Spinal cord (tissue), 10 donors: ENCODE measurements at places on chromosomes 2 and 18. TPM values are rescaled to one million over a fixed set of nuclear protein-coding genes. Genes with fewer than 3 reads are reported as not detected.

RAD51AP2 gene
- total RNA-seq: 0.69 TPM

DNA sequence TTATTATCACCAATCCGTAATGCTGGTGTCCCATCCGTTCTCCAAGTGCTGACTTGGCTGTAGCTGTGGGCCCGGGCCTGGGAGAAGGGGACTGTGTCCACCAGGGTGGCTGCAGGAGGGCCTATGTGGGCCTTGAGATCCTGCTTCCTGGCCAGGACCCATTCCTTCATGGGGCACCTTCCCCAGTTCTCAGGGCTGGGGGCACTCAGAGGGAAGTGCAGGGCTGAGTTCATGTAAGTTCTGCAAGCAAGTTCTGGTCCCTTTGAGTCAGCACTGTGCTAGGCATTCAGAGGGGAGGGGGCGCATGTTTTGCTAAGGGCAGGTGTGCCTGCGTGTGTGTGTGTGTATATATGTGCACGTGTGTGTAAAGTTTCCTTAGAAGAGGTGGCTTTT lies 94.0 kb downstream of the GLI2 start:
- no peak overlapping the region for H3K4me3 ChIP-seq
- H3K4me1 ChIP-seq: peaks cover 44% of the 10 kb centered on the region
- DNase-seq: no peak
- peaks cover 5% of the 10 kb centered on the region for H3K27me3 ChIP-seq
- H3K27ac ChIP-seq: no peak overlapping the region

DNA sequence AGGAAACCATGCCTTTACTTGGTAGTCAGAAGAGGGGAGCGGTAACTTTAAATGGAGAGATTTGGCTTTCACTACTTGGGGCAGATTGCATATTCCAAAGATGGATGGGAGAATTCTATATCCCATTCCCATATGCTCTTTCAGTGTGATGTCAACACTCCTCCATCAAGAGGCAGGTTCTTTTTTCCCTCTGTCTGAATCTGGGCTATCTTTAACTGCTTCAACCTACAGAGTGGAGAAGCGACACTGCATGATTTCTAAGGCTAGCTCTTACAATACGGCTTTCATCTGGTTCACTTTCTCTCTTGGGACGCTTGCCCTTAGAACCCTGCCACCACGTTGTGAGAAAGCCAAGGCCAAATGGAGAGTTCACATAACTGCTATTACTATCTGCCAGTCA lies 34.4 kb downstream of the SKA1 start:
- peaks cover 2% of the 10 kb centered on the region for H3K27me3 ChIP-seq
- no peaks in the 10 kb centered on the region for H3K36me3 ChIP-seq
- H3K27ac ChIP-seq: no peak overlapping the region
- H3K4me3 ChIP-seq: no peak overlapping the region
- peak; percentile 63 for DNase-seq
- peaks cover 5% of the 10 kb centered on the region for H3K4me1 ChIP-seq

DNA sequence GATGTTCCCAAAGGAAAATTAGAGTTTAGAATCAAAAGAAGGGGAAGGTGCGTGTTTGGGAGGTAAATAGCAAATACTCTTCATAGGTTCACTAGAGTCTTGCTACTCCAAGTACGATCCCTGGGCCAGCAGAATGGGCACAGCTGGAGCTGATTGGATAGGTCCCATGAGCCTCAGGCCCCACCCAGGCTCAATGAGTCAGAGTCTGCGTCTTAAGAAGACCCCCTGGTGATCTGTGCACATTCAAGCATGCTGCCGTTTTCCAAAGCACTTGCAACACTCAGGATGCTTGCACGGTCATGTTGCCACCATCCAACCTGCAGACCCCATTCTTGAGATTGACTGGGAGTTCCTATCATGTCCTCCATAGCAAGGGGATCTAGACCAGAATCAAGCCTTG lies 40.5 kb downstream of the ABCG8 start:
- no peak overlapping the region for H3K4me3 ChIP-seq
- no peaks in the 10 kb centered on the region for H3K36me3 ChIP-seq
- no peak for DNase-seq
- H3K4me1 ChIP-seq: no peaks in the 10 kb centered on the region
- no peak overlapping the region for H3K27ac ChIP-seq
- no peaks in the 10 kb centered on the region for H3K27me3 ChIP-seq

DNA sequence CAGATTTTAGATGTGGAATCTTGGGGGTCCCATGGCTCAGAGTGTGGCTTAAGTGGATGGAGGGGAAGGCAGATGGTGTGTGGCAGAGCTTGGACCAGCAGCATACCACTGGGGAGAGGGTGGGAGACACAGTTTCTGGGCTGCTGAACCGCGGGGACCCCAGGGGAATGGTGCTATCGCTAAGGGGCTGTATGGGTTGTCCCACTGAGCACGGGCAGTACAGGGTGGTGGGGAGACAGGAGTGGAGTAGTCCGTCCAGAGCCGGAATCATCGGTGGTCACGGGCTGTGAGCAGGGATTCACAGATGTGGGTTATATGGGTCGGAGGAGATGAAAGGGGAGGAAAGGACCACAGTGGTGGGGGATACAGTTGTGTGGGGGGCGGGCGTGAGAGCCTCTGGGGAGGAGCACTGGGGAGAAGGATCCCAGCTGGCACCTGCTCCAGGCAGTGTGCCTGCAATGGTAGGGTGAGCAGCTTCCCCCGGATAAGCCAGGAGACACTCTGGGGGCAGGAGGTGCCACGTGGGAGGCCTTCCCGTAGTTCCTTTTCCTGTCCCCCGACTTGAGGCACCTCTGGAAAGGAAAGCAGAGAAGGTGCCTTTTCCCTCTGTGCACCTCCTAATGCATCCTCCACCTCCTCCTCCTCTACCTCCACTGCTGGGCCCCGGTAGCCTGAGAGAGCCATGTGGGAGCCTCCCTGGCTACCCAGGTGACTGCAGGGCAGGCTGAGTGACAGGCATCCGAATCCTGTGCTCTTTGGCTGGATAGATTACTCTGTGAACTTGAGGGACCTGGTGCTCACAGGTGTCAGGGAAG lies 24.9 kb downstream of the IGFBP5 start:
- peaks cover 27% of the 10 kb centered on the region for H3K36me3 ChIP-seq
- H3K27ac ChIP-seq: no peak overlapping the region
- H3K4me3 ChIP-seq: no peak overlapping the region
- H3K4me1 ChIP-seq: peaks cover 11% of the 10 kb centered on the region
- H3K27me3 ChIP-seq: no peaks in the 10 kb centered on the region

DNA sequence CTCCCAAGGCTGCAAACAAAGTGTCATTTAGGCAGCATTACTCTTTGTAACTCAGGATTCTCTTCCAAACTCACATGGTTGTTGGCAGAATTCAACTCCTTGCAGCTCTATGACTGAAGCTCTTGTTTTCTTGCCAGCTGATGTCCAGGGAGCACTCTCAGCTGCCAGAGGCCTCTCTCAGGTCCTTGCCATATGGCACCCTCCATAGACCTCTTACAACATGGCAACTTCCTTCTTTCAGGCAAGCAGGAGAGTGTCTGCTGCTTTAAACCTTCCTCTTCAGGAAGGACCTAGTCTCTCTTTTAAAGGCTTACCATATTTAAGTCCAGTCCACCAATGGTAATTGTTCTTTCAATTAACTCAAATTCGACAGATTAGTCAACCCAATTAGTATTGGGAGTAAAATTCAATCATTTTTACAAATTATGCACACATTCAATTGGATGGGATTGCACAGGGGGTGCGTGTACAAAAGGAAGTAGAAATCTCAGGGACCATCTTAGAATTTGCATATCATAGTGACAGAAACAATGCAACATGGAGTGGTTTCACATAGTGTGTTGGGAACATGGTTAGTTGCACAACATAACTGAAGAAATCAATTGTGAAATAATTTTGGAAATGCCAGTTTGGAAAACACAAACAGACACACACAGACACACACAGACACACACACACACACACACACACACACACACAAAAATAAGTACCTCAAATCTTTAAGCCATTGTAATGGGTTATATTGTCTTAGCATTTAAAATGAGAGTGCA lies 893.5 kb upstream of the ZEB2 start:
- no peaks in the 10 kb centered on the region for H3K4me1 ChIP-seq
- H3K27me3 ChIP-seq: no peaks in the 10 kb centered on the region
- DNase-seq: no peak
- H3K27ac ChIP-seq: no peak overlapping the region

TUBA3E gene
- total RNA-seq: 0.11 TPM

DNA sequence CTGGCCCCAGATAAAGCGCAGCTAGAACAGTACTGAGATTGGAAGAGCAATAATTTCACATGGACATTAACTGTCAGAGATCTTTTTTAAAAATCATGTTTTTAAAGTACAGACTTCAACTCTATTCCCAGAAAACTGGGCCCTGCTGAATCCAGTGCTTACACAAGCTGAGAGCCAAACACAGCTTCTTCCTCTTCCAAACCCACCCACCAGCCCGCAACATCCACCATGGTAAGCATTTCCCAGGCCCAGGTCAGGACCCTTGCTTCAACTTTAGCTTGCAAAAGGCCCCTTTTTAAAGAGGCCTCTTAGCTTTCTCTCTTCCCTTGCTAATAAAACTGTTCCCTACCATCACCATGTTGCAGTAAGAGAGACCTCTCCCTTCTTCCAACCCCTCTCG lies 2.1 kb downstream of the AAK1 start:
- H3K4me3 ChIP-seq: peak overlapping the region; percentile 86
- no peaks in the 10 kb centered on the region for H3K27me3 ChIP-seq
- DNase-seq: peak; percentile 17
- H3K36me3 ChIP-seq: no peaks in the 10 kb centered on the region
- H3K4me1 ChIP-seq: peaks cover 12% of the 10 kb centered on the region

DNA sequence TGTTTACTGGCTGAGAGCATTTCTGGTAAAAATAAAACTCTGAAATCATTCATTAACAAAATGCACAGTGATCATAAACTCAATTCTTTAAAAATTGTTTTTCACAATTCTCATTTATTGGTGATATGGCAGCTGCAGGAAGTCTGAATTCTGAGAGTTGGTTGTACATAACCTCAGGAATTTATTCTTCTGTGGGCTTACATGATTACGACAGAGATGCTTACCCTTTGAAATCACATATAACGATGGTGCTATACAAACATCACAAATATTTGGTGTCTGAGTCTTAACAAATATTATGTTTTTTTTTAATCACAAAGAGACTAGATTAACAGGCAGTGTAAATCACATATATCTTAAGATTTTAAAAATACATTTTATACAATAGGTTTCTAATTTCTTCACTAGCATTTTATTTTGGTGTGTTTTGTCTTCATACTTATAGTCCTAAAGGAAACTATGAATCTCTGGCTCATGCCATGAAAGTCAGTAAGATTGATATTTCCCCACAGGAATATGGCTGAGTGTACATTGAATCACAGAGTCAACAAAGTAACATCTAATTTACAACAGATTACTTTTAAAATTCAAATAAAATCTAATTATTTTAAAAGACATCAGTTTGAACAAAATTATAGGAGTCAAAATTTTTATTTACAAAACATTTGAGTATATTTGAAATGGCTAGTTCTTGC lies 318.8 kb upstream of the THUMPD2 start:
- no peak for DNase-seq
- H3K4me3 ChIP-seq: no peak overlapping the region
- H3K27ac ChIP-seq: no peak overlapping the region
- no peaks in the 10 kb centered on the region for H3K27me3 ChIP-seq

RUFY4 gene
- total RNA-seq: 0.10 TPM

DYNC1I2 gene
- total RNA-seq: 187 TPM

DNA sequence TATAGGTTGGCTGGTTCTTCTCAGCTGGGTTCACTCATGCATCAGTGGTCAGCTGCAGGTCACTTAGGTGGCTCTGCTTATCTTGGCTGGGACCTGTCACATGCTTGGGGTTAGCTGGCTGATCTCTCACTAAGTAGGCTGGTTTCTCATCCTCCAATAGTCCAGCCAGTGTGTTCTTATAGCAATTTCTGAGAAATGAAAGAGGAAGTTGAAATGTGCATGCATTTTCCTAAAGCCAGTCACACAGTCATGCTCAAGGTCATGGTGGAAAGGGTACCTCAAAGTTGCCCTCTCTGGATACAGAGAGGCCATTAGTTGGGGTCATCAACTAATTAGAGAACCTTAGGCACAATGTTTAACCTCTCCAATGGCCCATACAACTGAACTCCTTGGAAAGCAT lies 64.4 kb downstream of the KLHL29 start:
- no peak for DNase-seq
- no peaks in the 10 kb centered on the region for H3K36me3 ChIP-seq
- H3K4me3 ChIP-seq: no peak overlapping the region
- H3K27ac ChIP-seq: peak overlapping the region; percentile 19
- H3K4me1 ChIP-seq: peaks cover 11% of the 10 kb centered on the region

DNA sequence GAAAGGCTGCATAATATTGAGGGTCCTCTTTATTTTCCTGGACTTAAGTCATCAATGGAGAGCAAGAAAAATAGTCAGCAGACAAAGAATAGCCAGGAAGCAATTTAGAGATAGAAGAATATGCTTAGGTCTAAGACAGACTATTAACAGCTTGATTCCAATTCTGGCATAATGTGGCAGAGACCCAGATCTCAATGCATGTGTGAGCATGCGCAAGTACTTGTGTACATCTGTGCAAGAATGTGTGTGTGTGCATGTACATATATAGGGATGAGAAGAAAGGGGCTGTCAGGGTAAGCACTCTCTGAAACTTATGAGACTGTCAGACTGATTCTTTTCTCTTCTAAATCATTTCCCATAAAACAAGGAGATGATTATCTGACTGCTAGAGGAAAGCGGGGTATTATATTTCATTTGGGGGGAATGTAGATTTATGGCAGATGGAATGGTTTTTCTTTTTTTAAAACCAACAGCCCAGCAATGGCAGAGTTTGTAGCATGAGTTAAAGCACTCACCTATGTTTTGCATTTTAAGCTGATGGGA lies 381.3 kb upstream of the SPRED2 start:
- H3K4me1 ChIP-seq: no peaks in the 10 kb centered on the region
- no peaks in the 10 kb centered on the region for H3K27me3 ChIP-seq
- no peak for DNase-seq
- no peak overlapping the region for H3K27ac ChIP-seq

DNA sequence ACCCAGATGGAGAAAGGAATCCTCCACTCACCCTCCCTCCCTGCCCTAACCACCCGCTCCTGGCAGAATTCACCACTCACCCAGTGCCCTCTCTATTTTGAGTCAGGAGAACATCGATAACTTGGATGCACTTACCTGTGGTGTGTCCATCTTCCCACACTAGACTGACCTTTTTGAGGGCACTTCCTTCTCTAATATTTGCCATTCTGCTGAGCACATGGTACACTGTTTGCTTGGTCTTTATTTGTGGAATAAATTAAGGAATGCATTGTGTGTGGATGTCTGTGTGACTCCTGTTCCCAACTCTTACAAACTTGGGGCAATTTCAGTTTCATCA lies 133.7 kb downstream of the ACKR3 start:
- DNase-seq: no peak
- H3K36me3 ChIP-seq: no peaks in the 10 kb centered on the region
- H3K4me3 ChIP-seq: no peak overlapping the region
- H3K27ac ChIP-seq: no peak overlapping the region
- H3K4me1 ChIP-seq: peaks cover 5% of the 10 kb centered on the region
